ENCODE measurements at places on chromosomes 2 and 18.

DNA sequence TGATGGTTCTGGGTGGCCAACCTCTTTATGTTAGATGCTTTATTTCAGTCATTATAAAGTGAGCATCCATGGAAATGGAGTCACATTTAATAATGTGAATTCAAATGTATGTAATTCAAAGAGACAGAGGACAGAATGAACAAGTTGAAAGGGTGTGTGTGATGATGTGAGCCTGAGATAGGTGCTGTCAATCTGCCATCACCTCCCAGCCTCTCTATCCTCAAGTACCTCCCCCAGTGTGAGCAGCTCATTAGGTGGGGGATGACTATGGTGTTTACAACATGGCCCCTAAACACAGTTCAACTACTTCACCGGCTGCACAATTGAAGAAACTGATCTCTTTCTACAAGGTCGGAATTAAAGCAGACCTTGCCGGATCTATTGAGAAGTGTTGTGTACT lies 74.7 kb upstream of the IGFBP5 start:
- DNase-seq: no peak

DNA sequence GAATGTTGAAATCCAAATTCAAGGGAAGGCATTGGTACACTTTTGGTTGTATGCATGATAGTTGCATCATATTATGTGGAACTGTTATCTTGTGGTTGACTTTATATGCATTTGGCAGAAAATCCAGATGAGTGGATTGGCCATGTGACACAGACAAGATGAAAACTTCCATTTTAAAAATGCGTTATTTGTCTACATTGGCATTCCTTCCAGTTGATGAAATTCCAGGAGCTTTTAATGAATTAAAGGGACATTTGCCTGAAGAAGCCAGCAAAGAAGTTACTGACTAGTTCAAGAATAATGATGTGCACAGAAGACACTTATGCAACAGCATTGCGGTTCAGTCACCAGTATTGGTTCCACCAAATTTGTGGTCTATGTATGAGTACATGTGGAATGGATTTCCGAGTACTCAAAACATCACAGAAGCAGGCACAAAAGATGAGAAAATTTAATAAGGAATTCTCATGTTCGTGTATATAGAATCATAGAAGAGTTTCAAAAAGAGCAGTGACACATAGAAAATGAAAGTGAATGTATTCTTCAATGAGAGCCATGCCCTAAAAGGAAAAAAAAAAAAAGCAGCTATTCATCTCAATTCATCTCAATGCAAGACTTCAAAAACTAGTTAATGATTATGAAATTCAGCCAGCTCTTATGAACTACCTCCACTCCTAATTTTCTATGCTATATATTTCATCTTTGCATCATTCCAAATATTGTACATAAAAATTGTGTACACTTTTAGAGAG lies 232.1 kb downstream of the RBM43 start:
- no peak for DNase-seq

DNA sequence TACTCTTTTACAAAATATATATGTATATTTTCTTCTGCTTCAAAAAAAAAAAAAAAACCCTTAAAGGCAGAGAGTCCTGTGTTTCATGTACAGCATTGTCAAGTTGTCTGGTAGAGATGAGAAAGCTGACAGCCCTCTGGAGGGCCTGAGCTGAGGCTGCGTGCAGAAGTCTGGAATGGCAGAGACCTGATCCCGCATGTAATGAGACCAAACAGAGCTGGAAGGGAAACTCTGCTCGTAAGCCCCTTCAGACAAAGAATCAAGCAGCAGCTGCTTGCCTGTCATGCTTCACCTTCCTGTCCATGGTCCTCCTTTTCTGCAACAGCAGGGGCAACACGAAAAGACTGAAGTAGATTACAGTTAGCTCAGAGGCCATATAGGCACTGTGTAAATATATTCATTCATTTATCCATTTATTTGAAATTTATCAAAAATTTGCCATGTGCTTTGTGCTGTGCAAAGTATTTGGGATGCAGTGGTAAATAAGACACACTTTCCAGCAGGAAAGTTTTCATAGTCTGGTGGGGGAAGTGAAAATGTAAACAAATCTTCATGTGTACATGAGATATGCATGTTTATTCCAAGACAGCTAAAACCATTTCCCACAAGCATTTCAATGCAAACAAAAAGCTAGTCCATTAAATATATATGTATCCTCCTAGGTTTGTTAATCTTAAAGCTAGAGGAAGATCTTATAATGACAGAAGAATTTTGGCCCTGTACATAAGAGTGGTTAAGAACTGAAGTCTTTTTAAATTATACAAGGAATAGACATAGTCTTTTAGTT lies 912.7 kb downstream of the CPS1 start:
- no peak for DNase-seq

DNA sequence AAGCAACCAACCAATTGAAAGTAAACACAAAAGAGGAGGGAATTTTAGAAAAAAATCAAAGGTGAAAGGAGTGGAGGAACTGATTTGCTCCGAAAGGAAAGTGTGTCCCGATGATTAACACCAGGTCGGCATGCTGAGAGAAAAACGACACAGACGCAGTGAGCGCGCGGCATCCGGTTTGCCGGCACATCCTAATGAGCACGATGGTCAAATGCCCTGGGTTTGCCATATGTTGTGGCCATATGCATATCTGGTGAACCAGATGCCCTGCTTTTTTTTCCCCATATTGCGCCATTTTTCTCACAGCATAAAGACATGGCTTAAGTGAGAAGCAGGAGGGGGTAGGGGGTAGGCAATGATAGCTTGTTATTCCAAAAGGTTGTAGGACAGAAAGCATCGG lies 626.7 kb downstream of the BCL11A start:
- no peak for DNase-seq

DNA sequence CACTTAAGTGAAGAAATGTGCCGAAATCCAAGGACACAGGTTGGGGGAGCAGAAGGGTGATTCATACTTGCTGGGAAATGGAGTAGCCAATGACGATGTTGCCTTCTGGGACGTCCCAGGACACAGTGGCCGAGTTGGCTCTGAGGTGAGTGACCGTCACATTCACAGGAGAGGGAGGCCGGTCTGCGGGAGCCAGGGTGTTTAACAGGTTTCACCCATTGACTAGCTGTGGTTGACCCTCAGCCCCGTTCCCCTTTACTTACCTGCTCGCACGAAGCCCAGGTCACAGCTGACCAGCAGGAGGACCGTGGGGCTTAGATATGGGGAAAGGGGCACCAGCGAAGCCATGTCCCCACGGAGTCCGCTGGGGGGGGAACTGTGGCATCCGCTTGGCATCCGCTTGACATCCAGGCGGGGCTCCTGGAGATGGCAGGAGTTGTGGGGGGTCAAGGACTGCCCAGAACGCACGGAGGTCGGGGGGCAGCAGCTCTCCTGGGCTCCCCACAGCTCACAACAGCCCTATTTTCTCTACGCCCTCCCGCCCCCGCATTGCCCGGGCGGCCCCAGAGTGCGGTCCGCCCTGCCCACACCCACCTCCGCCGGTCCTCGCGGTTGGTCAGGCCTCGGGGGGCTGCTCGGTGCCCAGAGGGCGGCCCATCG lies 586 bp downstream of the FNDC4 start:
- no peak for DNase-seq

DNA sequence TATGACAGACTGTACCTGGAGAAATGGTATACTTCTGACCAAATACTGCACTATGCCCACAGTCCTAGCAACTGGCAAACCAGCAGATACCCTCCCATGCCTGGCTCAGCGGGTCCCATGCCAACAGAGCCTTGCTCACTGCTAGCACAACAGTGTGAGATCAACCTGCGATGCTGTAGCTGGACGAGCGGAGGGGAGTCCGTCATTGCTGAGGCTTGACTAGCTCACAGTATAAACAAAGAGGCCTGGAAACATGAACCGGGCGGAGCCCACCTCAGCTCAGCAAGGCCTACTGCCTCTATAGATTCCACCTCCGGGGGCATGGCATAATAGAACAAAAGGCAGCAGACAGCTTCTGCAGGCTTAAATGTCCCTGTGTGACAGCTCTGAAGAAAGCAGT lies 93.2 kb upstream of the CAB39 start:
- no peak for DNase-seq
